Amniotic epithelial cell (primary cell): ENCODE measurements at places on chromosomes 11 and 22.

GRCh38 chr11:77037057-77037456 lies 2.9 kb downstream of the B3GNT6 start:
- DNase-seq, result no peak

- DNase-seq, result no peak
Measured at GRCh38 chr11:9700105-9700801, 36.4 kb downstream of the SWAP70 start.

DNA sequence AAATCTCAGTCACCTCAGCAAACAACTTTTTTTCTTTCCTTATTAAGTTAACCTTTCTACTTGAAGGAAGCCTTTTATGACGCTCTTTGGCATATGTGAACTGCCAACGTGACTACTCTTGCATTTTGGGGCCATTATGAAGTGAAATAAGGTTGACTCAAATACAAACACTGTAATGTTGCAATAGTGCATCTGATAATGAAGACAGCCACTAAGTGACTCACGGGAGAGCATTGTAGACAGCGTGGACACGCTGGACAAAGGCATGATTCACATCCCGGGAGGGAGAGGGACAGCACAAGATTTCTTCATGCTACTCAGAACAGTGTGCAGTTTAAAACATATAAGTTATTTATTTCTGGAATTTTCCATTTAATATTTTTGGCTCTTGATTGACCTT lies 560.8 kb downstream of the ETS1 start:
- peak; percentile 97 for DNase-seq

GRCh38 chr11:128294001-128294670 lies 293.2 kb downstream of the ETS1 start:
- DNase-seq, result no peak

DNA sequence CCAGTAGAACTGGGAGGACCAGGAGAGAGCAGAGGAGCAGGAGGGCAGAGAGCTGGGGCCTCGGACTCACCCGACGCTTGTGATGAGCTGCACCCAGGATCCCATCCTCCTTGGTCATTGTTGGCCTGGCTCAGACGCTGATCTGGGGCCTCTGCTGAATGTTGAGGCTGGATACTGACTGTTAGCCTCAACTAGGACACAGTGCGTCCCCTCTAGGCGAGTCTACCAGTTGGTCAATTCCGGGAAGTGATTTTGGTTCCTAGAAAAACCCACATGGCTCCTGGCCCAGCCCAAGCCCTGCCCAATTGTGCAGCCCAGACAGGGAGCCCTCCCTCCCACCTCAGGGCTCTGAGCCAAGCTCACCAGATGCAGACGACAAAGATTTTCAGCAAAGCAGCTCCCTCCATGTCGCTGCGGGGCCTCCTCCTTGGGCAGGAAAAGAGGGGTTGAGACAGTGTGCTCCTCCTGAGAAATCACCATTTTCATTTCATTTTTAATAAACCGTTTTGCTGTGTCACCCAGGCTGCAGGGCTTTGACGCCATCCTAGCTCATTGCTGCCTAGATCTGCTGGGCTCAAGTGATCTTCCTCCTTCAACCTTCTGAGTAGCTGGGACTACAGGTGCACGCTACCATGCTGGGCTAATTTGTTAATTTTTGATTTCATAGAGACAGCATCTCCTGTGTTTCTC lies at the start of gene APOL4:
Gene APOL4 (minus strand): TSS at position 180 of the 690 bp plus-strand sequence. CDS start 75 bp downstream, at position 105.
- DNase-seq, result no peak

DNA sequence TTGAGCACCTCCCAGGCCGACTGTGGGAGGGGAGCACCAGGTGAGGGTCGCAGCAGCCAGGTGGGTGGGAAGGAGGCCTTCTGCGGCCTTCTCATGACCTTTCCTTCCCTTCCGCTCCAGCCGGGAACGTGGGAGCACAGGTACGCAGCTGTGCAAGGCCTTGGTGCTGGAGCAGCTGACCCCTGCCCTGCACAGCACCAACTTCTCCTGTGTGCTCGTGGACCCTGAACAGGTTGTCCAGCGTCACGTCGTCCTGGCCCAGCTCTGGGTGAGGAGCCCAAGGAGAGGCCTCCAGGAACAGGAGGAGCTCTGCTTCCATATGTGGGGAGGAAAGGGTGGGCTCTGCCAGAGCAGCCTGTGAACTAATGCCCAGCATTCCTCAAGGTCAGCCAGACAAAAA lies 2.6 kb downstream of the IL18BP start:
- no peak for DNase-seq

DNA sequence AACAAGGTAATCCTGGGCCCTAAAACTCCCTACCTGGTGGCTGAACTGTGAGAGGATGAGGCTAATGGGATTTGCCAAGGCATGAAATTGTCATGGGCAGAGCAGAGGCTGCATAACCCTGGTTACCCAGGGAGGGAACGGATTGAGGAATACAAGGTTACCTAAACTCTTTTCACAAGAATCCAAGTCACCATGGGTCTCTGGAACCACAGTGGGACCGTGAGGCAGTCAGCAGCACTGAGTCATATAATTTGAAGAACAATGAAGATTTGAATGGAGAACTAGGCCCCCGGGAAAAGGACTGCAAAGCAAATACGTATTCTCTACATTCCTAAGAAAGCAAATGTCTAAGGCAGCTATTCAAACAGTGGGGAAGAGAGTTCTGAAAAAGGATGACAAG lies 19.8 kb downstream of the CAT start:
- DNase-seq, result no peak

GRCh38 chr11:71423181-71423790 lies 24.9 kb downstream of the DHCR7 start:
- DNase-seq, result no peak

DNA sequence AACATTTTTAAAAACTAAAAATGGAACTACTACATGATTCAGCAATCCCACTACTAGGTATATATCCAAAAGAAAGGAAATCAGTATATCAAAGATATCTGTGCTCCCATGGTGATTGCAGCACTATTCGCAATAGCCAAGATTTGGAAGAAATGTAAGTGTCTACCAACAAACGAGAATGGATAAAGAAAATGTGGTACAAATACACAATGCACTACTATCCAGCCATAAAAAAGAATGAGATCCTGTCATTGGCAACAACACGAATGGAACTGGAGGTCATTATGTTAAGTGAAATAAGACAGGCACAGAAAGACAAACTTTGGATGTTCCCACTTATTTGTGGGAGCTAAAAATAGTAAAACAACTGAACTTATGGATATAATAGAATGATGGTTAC lies 575.9 kb upstream of the CCDC90B start:
- DNase-seq, result no peak

GRCh38 chr11:61488651-61489291 lies 19.8 kb upstream of the LRRC10B start:
- peak; percentile 58 for DNase-seq

GRCh38 chr11:69367211-69367964 lies 73.4 kb downstream of the MYEOV start:
- no peak for DNase-seq

DNA sequence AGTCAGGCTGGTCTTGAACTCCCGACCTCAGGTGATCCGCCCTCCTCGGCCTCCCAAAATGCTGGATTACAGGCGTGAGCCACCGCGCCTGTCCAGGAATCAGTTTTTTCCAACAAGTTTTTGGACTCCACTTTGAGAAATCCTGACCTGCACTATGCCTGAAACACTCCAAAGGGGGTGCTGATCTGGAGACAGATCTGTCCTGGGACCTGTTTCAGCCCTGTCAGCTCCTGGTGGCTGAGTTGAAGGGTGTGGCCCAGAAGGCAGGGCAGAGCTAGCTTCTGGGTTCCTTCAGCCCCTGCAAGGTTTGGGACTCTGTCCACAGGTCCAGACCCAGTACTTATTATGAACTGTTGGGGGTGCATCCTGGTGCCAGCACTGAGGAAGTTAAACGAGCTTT lies 1.2 kb downstream of the DNAJC4 start:
- DNase-seq, result no peak
